ENCODE measurements at places on chromosomes 5 and 9. TPM values are rescaled to one million over a fixed set of nuclear protein-coding genes. Genes with fewer than 3 reads are reported as not detected.
A peak's percentile ranks its signal among the peaks of the same experiment; 100 is the strongest.

DNA sequence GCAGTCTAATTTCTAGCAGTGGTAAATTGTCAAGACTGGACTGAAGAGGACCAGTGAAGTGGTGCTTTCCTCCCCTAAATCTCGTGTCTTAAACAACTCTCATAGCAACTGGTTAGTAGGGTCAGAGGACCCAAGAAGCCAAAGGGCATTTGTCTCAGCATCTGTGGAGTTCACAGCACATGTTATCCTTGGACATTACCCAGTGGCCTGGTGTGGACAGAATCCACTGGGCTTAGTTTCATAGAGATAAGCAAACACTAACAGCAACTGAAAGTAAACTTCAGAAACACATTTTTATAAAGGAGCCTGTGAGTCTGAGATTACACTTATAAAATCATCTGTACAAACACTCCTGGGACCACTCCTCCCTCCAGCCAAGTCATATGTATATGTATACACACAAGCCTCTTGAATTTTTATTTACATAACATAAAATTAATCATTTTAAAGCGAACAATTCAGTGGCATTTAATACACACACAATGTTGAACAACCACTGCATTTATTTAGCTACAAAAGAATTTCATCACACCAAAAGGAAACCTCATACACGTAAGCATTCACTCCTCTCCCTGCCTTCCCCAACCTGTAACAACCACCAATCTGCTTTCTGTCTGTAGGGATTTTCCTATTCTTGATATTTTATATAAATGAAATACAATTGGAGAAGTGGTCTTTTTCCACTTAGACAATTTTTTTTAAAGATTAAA lies 457.8 kb downstream of the RASEF start:
- DNase-seq: no peak

C9 gene
- 0.36 TPM for total RNA-seq

GRCh38 chr5:12777342-12777741 lies 873.1 kb upstream of the CTNND2 start:
- no peak for DNase-seq

DNA sequence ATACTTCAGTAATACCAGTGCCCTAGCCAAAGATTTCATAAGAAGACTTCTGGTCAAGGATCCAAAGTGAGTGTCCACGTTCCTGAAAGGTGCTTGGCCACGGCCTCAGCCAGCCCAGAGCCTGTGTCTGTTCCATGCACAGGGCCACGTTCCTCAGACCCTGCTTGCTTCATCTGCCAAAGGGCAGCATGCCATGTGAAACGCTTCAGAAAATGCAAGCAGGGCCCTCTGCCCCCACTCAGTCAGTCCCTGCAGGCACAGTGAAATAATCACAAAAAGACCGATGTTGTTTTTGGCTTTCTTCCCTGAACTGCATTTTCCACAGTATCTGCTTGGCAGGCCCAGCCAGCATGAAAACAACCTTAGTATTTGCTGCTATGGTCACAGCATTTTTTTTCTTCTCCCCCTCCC lies 85.5 kb upstream of the CTSL start:
- DNase-seq: peak; percentile 85

CYLC2 gene
- total RNA-seq: not detected

GZMA gene
- total RNA-seq: not detected
